ENCODE measurements at places on chromosomes 1 and 21.

GRCh38 chr1:209748620-209749019, 7.2 kb upstream of the TRAF3IP3 start:
- no peak for DNase-seq

DNA sequence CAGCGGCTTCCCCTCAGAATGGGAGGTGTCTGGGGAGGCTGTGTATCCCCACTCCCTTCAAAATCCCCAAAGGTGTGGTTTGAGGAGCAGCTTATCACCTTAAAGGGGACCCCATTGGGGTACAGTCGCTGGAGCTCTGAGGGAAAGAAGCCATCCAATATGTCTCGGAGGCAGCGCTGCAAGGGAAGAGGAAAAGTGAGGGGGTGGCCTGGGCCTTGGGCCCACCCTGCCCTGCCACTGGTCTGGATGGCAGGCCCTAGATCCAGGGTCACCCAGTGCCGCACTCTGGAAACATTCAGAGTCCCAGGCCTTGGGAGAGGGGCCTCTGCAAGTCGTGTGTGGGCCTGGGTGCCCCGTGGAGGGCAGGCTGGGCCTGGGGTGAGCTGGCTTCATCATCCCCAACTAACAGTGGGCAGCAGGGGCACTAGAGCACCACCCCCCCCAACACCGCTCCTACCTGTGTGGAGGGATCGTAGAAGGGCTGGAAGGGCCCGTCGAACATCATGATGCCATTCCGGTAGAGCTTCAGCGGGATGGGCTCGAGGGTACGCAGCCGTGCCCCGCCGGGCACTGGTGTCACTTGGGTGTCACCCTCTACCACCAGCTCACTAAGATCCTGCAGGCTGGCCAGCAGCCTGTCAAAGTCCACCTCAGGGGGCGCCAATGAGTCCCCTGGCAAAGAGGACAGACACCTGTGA, 5.6 kb downstream of the SH3BGRL3 start:
- no peak for DNase-seq

DNA sequence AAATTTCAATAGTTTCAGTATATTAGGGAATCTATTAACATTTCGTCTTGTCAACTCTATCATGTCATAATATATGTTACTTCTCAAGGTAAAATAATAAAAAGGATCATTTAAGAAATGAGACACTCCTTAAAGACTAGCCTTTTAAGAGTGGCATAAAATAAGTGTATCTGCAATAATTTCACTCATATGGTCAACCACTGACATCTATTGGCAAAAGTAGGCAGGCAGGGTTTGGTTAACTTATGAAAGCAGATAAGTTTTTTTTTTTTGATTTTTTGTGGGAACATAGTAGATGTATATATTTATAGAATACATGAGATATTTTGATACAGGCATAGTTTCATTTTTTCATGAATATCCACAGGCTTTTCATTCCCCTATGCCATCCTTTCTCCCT, 5.5 kb upstream of the RGS21 start:
- no peak for DNase-seq

DNA sequence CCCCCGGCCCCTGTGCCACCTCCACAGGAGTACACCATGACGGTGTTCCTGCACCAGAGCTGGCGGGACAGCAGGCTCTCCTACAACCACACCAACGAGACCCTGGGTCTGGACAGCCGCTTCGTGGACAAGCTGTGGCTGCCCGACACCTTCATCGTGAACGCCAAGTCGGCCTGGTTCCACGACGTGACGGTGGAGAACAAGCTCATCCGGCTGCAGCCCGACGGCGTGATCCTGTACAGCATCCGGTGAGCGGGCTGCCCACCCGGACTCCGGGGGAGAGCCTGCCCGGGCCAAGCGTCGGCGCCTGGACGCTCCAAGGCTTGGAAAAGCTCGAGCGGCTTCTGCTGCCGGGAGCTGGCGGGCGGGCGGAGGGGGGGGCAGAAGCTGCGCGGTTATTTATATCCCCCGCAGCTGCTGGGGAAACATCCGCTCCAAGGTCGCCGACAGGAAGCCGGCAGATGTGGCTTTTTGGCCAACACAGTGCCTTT, 6.4 kb downstream of the GABRD start:
- peak; percentile 28 for DNase-seq

DNA sequence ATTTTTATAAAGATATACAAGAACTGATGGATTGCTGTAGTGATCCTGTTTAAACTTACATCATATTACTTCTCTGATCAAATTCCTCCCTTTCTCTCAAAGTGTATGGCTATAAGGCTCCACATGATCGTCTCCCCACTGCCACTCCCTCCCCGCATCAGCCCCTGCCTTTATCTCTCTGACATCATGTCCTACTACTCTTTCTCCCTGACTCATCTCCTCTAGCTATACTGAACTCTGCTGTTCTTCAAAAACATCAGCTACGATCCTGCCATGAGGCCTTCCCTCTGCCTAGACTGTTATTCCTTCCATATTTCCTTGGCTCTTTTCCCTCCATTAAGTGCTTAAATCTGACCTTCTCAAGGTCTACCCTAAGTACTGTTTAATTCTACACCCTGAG, 22.8 kb downstream of the HFM1 start:
- no peak for DNase-seq

DNA sequence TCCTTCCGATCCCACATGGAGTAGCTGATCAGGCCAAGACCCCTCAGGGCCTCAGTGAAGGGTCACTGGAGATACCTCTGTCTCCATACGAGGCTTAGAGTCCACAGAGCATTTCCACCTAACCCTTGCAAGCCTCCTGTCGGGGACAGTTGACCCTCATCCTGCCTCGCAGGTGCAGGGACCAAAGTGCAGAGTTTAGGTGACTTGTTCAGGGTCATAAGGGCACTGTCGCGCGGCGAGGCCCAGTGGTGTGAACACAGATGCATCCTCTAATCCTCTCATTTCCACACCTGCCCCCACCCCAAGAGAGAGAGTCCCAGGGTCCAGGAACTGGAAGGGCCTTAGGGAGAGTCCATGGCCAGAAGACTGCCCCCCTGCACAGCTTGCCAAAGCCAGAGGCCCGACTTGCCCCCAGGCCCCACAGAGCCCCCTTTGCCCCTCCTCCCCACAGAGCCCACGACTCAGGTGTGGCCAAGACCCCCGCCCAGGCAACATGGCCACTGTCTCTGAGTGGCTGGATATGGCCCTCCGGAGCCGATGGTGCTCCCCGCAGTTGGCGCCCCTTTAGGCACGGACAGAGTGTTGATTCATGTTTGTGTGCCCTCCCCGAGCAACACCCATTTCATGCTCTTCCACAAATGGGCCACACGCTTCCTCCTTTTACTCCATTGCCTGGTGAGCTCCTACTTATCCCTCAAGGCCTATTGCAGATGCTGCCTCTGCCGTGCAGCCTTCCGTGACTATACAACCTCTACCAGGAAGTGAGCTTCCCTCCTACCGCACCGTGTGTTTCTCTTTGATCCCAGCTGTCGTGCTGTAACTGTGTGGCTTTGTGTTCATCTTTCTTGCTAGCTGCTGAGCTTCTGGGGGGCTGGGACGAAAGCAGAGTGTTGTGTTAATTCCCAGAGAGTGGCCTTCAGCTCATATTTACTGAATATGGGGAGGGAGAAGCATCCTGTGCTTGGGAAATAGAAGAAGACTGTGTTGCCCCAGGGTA, 1.7 kb downstream of the TRPM2 start:
- no peak for DNase-seq
